Astrocyte (in vitro differentiated cells and primary cell): ENCODE measurements at places on chromosomes 5 and 9. TPM values are rescaled to one million over a fixed set of nuclear protein-coding genes. Genes with fewer than 3 reads are reported as not detected.

The PCDHGB2 gene
- total RNA-seq: 1.4 TPM in 2 replicates

- no peak for DNase-seq
Observed at GRCh38 chr5:145971108-145971507, 34.7 kb downstream of the SH3RF2 start.

DNA sequence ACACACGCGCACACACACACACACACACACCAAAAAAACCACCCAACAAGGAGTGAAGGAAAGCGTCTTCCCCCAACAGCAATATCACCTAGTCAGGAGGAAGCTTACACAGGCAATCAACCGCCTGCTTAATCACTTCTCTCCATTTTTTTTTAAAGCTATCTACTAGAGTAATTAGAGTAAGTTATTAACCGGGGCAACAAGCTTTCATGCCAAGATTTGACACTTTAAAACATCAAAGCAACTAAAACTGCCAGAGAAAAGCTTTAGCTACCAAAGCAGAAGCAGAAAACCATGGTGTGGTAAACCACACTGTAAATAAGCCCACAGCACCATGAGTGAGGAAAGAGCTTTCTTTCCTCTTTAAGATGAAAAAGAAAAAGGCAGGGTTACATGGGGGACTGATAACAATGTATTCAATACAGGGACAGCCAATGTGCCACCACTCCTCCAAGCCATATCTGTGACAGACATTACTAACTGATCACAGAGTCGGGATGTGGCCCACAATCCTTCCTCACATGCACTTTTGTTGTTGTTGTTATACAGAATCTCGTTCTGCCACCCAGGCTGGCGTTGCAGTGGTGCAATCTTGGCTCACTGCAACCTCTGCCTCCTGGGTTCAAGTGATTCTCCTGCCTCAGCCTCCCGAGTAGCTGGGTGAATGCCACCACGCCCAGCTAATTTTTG lies 282.1 kb downstream of the CRB2 start:
- peak; percentile 8 for DNase-seq

The PCDHB15 gene
- total RNA-seq: 1.3 and 1.6 TPM in 2 replicates

DNA sequence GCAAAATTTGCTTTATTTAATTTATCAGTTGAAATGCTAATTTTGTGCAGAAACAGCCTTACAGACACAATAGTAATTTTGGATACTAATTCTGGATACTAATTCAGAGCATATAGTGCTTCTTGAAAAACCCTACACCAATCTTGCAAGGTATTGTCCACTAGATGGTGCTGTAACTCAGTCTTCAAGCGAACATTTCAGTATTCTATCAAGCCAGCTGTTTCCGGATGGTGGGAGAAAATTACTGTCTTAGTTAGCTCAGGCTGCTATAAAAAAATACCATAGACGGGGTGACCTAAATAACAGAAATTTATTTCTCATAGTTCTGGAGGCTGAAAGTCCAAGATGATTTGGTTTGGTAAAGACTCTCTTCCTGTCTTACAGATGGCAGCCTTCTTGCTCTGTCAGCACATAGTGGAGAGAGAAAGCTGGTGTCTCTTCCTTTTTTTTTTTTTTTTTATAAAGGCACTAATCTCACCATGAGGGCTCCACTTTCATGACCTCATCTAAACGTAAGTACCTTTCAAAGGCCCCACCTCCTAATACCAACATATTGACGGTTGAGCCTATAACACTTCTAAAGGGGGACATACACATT lies 1306.5 kb upstream of the CDH9 start:
- peak; percentile 18 for DNase-seq

DNA sequence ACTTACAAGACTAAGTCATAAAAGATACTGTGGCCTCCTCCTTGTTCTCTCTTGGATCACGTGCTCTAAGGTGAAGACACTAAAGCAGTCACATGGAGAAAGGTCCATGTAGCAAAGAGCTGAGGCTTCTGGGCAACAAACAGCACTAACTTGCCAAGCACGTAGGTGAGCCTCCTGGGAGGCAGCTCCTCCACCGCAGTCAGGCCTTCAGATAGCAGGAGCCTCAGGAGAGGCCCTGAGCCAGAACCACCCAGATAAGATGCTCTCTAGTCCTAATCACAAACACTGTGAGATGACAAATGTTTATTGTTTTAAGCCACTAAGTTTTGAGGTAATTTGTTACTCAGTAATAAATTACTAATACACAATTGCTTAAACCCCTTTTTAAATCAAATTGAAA lies 38.0 kb downstream of the WDR41 start:
- no peak for DNase-seq

- no peak for DNase-seq
Observed at GRCh38 chr5:180484813-180485212, 9.4 kb upstream of the CNOT6 start.

DNA sequence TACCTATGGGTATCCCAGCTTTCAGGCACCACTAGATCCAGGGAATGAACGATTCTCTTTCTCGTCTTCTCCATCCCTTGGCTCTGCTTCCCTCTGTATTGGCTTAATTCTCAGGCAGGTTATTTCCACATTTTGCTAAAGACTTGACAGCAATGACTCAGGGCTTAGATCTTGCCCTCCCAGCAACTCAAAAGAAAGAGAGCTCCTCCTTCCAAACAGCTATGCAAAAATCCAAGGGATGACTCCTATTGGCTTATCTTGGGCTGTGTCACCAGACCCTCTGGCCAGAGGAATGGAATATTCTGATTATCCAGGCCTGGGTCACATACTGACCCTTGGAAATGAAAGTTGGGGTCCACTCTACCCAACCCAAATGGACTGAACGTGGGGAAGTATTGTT lies 270.2 kb downstream of the NTRK2 start:
- DNase-seq: no peak

The LARP1 gene
- total RNA-seq: 234 and 243 TPM in 2 replicates

The CMBL gene
- 32.6 and 39.7 TPM in 2 replicates for total RNA-seq

The ANKRD18B gene
- 5.5 and 6.3 TPM in 2 replicates for total RNA-seq

The LHX2 gene
- 0.14 TPM in 1 of 2 replicates, not detected in the other for total RNA-seq

DNA sequence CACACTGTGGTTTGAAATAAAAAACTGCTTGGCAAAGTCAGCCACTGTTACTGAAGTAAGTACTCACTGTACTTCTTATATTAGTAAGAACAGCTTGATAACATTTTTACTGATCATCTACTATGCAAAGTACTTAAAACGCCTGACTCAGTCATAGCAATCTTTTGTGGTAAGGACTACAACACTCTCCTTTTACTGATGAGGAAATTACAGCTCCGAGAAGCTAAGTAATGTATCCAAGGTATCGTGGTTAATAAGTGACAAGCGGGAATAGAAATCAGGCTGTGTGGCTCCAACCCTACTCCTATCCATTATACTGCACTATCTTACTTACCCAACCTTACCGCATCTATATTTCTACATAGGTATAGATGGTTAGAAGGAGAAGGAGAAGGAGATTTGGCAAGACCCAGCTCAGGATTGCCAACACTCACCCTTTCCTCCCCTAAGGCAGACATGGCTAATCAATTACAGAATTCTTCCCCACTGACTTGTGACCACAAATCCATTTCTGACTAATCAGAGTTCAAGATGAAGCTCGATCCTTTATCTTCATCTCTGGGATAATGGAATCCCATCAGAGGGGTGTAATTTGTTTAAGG lies 281.4 kb downstream of the SPOCK1 start:
- peak; percentile 93 for DNase-seq

- DNase-seq: no peak
Observed at GRCh38 chr5:85868070-85868469, 749.7 kb upstream of the COX7C start.

- peak; percentile 57 for DNase-seq
Observed at GRCh38 chr5:172901788-172902496, 57.3 kb upstream of the RPL26L1 start.

- DNase-seq: peak; percentile 38
Observed at GRCh38 chr5:111848476-111848875, 91.5 kb upstream of the NREP start.

DNA sequence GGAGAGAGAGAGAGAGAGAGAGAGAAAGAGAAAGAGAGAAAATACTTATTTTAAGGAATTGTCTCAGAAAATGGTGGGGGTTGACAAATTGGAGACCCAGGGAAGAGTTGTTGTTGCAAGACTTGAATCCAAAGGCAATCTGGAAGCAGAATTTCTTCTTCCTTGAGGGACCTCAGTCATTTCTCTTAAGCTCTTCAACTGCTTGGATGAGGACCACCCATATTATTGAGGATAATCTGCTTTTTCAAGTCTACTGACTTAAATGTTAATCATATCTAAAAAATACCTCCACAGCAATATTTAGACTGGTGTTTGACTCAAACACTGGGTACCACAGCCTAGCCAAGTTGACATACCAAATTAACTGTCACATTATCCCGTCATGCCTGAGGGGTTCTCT lies 2.9 kb downstream of the CDKN2B-AS1 start:
- no peak for DNase-seq

DNA sequence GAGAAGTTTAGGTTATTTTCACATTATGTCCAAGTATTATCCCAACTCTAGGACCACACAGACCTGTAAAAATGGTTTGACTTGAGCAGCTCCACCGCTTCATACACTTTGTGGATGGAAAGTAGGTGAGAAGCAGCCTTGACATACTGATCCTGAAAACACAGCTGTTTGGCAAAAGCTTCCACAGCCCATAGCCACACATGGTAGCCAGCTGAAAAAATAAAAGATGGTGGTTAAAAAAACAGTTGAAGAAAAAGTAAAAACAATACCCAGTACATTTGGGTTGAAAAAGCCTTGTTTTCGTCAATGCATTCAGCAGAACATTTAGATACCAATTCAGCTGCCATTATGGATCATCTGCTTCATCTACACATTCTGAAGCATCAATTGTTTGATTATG lies 36.7 kb downstream of the GEMIN5 start:
- peak; percentile 10 for DNase-seq

- no peak for DNase-seq
Observed at GRCh38 chr9:85077944-85078343, 408.4 kb downstream of the NTRK2 start.

- no peak for DNase-seq
Observed at GRCh38 chr9:99579964-99580363, 241.7 kb upstream of the NR4A3 start.

The CCDC171 gene
- total RNA-seq: 1.2 and 2.0 TPM in 2 replicates

DNA sequence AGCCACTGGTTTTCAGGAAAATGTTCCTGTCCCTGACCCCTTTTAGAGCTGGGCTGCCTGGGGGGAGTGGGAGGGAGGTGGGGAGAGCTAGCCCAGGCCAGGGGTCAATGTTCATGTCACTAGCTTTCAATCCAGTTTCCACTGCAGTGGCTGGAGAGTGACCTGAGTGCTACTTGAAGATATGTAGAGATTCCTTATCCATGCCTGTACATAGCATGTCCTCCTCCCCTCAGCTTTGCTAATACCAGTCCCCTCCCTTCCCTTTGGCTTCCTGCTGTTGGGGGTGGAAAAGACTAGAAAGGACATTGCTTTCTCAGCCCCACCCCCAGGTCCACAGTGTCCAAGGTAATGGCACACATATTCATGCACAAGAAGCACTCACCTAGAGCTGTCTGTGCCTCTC lies 7.8 kb downstream of the DNAJB5 start:
- DNase-seq: no peak

GRCh38 chr5:176922817-176923216 lies 23.7 kb upstream of the HK3 start:
- no peak for DNase-seq

DNA sequence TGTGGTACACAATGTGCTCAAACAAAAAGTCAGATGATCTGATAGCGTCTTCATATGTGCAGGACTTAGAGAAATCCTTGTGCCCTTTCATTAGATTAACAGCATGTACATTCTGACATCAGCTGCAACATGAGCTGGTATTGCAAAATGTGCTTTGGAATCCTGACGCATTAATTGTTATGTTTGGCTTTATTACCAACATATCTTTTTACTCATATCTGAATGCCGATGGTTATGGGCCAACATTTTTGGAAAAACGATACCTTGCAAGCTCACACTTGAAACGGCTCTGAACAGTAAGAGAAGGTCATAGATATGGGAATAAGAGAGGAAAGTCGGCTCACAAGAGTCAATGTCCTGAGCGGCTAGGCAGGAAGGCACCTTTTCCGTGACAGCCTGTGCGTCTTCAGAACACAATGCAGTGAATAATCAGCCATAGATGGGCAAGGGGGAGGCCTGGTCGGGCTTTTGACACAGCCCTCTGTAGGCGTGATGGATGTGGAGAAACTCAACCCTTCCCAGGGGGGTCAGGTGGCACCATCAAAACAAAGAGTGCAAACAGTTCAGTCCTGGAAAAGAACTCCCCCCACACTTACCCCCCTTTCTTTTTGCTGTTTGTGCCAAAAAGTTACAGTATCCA lies 36.4 kb upstream of the GAS1 start:
- DNase-seq: peak; percentile 84

DNA sequence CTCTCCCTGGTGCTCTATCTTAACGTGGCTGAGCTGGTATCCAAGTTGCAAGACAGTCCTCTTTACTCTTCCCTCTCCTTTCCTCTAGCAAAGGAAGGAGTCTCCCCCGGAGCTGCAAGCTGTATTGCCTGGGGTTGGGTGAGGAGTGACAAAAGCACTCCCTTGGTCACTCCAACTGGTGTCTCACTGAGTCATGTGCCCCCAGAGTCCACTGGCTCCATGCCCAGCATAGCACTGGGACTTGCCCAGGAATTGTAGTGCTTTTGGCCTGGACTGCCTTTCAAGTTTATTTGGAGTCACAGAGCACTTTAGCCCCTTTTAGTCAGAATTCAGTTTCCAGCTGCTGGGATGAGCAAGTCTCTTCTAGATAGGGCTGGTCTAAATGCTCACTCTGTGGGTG lies 82.6 kb upstream of the FST start:
- peak; percentile 69 for DNase-seq

The IL3 gene
- total RNA-seq: not detected in 2 replicates

- DNase-seq: no peak
Observed at GRCh38 chr9:120569556-120569955, 10.4 kb downstream of the CDK5RAP2 start.

The SH3GL2 gene
- total RNA-seq: 0.16 TPM in 1 of 2 replicates, not detected in the other

The NXNL2 gene
- total RNA-seq: 0.62 and 1.6 TPM in 2 replicates

- no peak for DNase-seq
Observed at GRCh38 chr5:2102819-2103776, 220.4 kb upstream of the IRX4 start.

GRCh38 chr5:36756848-36757247 lies 119.7 kb upstream of the NIPBL start:
- DNase-seq: no peak

The C9 gene
- total RNA-seq: 0.07 TPM in 1 of 2 replicates, not detected in the other

DNA sequence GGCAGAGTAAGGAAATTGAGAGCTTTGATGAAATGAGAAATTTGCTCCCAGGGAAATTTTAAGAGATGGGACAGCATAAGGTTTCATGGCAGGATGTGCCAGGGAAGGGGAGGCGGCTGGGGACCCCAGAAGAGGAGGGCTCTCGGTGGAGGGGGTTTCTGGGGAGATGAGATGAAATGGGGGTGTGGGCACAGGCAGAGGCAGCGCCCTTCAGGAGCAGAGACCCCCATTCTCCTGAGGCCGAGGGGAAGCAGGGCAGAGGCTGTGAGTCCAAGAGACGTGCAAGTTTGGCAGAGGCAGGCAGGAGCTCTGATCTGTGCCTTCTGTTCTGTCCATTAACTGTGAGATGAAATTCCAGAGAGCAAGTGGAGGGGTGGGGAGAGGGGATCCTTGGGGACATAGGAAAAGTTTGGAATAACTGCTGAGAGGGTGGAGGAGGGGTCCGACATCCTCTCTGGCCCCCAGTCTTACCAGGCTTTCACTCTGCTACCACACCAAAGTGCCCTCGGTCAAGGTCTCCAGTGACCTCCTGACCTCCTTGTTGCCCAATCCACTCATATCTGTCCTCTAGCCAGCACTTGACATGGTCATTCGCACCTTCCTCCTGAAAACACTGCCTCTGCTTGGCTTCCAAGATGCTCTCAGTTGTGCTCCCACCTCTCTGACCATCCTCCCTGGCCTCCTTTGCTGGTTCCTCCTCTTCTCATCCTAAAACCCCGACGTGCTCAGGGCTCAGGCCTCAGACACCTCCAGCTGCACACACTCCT lies 108.1 kb upstream of the MVB12B start:
- no peak for DNase-seq

The MYORG gene
- 6.9 and 7.3 TPM in 2 replicates for total RNA-seq

The THBS4 gene
- 0.55 and 1.1 TPM in 2 replicates for total RNA-seq
